GM04503 (cell line): ENCODE measurements at places on chromosomes 13 and 19.

DNA sequence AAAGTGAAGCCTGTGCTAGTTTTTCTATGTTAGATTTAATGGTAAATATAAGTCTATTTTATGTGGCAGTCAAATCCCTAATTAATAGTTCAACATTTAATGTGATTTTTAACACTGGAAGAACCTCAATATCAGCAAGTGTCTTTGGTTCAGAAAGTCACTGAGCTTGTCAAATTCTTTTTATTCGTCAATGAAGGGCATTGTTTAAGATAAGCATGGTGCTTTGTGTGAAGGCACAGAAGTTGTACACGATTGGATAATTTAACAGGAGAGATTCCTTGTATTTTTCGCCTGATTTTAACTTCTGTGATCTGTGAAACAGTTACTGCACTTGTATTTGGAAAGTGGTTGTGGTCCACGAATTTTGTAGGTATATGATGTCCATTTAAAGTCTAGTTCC is 30.2 kb upstream of the RB1 start:
- DNase-seq, result no peak

GRCh38 chr19:16161840-16162239 is 11.5 kb downstream of the CIB3 start:
- DNase-seq, result no peak

- DNase-seq, result no peak
Observed at GRCh38 chr13:104635879-104636278, 1569.7 kb upstream of the SLC10A2 start.

DNA sequence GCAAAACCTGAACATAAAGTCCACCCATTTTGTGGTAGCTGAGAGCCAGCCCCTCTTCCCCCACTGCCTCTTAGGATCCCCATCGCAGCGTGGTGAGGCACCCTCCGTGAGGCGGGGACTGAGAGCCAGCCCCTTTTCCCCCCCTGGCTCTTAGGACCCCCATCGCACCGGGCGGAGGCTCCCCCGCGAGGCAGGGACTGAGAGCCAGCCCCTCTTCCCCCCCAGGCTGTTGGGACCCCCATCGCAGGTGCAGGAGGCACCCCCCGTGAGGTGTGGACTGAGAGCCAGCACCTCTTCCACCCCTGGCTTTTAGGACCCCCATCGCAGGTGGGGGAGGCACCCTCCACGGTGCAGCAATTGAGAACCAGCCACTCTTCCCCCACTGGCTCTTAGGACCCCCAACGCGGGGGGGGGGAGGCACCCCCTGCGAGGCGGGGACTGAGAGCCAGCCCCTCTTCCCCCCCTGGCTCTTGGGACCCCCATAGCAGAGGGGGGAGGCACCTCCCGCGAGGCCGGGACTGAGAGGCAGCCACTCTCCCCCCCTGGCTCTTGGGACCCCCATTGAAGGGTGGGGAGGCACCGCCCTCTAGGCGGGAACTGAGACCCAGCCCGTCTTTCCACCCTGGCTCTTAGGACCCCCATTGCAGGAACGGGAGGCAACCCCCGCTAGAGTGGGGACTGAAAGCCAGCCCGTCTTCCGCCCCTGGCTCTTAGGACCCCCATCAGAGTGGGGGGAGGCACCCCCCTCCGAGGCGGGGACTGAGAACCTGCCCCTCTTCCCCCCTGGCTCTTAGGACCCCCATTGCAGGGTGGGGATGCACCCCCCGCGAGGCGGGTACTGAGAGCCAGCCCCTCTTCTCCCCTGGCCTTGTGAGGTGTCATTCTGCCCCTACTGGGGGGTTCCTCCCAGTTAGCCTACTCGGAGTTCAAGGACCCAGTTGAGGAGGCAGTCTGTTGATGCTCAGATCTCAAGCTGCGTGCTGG is 366.4 kb upstream of the SPRY2 start:
- DNase-seq, result no peak

DNA sequence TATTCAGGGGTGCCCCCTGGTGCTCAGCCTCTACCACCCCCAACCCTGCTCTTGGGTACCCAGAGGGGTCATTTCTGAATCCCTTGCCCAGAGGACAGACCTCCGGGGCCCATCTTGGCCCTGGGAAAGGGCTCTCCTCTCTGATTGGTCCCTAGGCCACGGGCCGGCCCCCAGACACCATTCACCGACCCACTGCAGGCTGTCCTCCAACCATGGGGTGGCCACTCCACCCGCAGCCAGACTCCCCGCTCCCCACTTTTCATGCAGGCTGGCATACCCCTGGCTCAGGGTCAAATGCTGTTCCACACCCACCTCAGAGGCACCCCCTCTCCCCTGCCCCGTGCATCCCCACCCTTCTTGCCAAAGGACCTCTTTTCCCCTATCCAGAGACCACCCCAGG is 14.8 kb downstream of the SMIM24 start:
- no peak for DNase-seq

- DNase-seq, result no peak
Observed at GRCh38 chr13:110446575-110446890, 115.0 kb downstream of the RAB20 start.

DNA sequence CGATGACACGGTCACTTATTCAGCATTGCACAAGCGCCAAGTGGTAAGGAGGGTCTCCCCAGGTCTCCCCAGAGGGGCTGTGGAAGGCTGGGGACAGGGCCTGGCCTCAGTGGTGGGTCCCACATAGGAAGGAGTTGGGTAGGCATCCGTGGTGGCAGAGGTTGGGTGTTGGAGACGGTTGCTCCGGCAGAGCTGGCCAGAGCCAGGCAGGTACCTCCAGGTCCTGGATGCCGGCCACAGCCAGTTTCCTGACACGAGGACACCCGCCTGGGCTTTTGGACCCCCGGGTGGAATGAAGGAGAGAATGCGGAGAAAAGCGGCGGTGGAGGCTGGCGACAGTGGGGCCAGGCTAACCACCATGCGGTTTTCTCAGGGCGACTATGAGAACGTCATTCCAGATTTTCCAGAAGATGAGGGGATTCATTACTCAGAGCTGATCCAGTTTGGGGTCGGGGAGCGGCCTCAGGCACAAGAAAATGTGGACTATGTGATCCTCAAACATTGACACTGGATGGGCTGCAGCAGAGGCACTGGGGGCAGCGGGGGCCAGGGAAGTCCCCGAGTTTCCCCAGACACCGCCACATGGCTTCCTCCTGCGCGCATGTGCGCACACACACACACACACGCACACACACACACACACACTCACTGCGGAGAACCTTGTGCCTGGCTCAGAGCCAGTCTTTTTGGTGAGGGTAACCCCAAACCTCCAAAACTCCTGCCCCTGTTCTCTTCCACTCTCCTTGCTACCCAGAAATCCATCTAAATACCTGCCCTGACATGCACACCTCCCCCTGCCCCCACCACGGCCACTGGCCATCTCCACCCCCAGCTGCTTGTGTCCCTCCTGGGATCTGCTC is 1.3 kb upstream of the FFAR1 start:
- no peak for DNase-seq

DNA sequence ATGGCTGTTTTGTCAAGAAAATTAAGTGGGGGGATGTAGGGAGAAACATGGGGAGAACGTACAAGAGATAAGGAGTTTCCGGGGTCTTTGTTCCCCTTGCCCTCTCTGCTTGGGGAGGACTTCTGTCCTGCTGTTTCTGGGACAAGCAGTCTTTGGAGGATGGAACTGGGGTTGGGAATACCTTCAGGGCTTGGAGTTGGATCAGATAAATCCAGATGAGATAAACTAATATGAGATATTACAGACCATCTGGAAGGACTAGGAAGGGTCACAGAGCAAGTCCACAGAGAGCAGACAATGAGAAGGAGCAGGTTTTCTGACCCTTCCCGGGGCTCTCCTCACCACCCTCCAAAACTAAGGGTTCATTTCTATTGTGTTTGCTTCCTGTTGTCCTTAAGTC is 237.5 kb downstream of the TSHZ3 start:
- no peak for DNase-seq

DNA sequence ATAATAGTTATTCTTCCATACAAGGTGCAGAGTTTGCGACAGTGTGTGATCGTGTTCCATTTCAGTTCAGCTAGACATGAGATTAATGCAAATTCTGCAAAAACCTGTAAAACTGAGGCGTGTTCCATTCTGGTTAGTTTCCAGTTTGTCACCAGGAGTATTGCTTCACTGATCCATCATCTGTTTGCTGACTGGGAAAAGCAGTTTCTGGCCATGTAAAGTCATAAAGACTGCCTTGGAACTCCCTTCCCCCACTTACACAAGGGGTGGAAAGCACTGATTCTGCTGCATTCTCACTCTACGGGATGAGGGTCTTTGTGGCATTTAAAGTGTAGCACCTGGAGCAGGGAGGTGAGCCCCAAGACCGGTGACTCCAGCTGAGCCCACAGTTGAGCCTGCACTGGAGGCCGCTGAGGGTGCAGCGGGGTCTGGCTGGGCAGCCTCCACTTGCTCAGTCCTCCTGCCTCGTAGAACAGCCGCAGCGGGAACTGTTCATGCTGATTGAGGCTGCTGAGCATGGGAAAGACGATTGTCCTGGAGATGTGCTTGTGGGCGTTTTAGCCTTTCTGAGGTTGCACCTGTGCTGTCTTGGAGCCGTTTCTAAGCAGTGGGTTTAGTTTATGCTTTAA is 2.0 kb downstream of the ZNF57 start:
- DNase-seq, result no peak

- no peak for DNase-seq
Observed at GRCh38 chr13:99527301-99527700, 26.0 kb downstream of the TM9SF2 start.

DNA sequence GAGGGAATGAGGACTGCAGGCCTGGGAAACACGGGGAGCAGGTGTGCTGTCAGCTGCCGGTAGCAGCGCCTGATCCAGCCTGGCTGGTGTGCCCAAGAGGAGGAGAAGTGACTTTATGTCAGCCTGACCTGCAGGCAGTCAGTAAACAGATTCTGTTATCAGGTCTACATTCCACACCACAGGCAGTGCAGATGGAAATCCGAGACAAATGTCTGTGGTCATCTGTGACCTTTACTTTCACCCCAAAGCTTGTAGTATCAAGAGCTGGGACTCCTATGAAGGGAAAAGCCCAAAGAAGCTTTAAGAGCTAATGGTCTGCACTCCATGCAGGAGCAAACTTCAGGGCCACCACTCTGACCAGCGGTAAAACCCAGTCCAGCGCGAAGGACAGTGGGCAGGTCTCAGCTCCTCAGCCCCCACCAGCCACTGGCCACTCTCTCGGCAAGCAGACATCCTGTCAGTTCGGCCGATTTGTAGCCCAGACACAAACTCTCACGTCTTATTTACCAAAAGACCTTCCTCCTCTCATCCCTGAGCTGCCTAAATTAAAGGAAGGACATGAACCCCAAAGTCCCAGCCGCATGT is 7.7 kb downstream of the EPS15L1 start:
- DNase-seq, result no peak

- DNase-seq, result no peak
Observed at GRCh38 chr19:3053218-3053621, 9.1 kb downstream of the TLE5 start.

DNA sequence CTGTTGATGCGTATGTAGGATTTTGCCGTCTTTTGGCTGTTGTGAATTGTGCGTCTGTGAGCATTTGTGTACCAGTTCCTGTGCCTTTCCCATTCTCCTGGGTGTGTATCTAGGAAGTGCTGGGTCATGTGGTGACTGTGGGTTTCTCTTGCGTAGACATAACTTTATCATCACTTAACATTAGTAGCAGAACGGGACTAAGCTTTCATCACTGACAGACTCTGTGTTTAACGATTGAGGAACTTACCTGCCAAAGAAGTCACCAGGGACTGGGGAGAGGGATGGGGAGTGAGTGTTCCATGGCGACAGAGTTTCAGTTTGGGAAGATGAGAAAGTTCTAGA is 15.0 kb downstream of the FZR1 start:
- DNase-seq, result no peak

GRCh38 chr13:67061750-67062149 is 168.4 kb downstream of the PCDH9 start:
- no peak for DNase-seq

DNA sequence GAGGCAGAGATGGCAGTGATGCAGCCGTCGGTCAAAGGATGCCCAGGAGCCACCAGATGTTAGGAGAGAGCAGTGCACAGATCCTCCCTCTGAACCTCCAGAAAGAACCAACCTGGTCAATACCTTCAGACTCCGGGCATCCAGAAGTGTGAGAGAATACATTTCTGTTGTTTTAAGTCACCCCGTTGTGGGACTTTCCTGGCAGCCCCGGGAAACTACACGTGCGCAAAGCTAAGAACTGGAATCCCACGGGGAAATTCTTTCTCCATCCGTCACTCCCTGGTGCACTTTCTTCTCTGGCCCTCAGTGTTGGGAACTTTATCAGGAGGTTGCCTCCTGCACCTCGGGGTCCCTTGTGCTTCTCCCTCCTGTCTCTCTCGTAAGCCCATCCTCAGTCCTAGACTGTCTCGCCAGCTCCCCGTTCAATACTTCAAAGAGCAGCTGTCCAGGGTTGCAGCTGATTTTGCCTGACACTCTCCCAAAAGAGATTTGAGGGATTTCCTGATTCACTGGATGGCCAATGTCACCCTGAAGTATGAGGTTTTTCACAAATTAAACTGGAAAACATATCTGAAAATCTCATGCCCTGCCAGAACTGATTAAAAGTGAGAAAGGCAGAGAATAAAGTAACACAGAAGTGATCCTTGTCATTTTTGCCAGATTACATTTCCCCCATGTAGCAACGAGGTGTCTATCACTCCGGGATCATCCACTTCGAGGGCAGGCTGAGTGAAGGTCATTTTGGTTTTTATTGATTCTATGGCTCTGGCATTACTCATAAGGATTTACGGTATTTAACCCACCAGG is 136.8 kb downstream of the DCT start:
- no peak for DNase-seq

DNA sequence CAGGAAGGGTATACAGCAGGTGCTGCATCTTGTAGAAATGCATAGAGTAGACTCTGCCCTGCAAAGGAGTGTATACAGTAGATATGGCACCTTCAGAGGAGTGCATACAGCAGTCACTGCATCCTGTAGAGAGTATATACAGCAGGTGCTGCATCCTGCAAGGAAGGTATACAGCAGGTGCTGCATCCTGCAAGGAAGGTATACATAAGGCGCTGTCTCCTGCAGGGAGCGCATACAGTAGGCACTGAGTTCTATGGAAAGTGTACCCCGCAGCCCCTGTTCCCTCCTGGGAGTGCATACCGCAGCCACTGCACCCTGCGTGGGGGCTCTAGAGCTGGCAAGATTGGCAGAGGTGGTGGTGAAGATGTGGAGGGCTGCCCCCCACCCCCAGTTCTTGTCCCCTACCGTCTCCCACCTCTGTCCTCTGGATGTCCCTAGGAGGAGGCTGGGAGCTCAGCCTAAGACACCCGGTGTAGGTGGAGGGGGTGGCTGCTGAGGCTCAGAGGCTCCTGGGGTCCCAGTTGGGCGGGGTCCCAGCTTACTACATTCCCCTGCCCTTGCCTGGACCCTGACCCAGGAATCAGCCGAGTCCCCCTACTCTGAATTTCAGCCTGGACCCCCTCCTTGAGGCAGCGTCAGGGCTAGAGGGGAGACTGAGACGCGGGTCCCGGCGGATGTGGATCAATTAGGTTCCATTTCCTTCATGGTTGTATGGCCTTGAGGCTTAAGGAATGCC is 2.3 kb upstream of the ADAMTSL5 start:
- DNase-seq, result no peak

DNA sequence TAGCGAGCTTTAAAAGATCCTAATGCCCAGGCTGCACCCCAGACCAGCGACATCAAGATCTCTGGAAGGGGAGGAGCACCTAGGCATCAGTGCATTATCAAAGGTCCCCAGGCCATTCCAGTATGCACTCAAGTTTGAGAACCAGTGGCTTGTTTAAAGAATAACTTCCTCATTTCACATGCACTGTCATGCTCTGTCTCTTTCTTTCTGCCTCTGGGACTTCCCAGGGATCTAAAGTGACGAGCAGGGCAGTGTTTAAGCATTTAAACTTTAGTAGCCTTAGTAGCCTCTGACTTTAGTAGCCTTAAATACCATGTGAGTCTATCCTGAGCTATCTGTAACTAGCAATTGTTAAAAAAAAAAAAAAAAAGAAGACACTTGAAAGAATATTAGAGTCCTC is 8.9 kb upstream of the FARP1 start:
- DNase-seq, result no peak

GRCh38 chr13:61253105-61253877 is 162.4 kb downstream of the PCDH20 start:
- DNase-seq, result no peak
